NCI-H345 (cell line): ENCODE measurements at places on chromosomes 7 and 10.

DNA sequence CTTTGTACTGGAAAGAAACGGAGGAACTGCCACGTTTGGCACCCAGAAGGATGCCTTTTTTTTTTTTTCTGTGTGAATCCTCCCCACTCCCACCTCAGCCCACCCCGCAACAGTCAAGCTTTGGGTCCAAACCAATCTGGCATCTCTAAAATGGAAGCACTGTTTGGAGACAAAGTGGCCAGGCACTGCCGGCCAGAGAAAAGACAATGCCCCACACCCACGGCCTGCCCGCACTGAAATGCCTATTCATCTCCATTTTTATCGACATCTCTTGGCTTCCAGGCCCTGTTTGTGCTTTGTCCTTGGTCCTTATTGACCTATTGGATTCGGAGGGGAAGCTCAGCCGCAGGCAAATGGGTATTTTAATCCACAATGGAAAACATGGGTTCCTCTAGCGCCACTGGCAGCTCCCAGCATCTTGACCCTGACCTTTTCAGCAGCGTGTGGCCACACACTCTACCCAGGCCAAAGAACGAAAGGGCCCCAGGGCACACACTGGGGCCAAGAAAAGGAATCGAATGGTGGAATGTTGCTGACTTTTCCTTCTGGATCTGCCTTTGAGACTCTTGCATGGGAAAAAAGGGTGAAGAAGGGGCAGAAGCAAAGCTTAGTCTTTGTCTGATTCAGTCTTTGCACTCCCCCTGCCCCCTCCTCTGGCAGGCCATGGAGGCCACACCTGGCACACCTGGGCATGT, 162.6 kb upstream of the CDCA7L start:
- DNase-seq = no peak

DNA sequence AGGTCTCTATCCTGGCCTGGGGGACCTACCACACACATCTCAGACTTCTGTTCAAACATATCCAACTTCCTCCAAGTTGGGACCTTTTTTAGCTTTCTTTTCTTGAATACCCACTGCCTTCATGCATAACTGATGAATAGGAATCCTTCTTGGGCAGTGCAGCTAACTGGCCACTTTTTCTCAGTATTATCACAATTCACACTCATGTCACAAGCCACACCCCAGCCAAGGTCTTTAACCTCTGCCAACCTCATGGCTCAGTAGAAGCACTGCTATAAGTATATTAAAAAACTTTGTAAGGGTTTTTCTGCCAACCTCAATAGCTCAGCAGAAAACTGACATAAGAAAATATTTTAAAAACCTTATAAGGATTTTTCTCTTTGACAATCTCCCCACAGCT, 44.5 kb downstream of the HHEX start:
- DNase-seq = no peak

- DNase-seq = no peak
These were observed 59.7 kb upstream of the ADRA2A start for GRCh38 chr10:111017098-111017497.

DNA sequence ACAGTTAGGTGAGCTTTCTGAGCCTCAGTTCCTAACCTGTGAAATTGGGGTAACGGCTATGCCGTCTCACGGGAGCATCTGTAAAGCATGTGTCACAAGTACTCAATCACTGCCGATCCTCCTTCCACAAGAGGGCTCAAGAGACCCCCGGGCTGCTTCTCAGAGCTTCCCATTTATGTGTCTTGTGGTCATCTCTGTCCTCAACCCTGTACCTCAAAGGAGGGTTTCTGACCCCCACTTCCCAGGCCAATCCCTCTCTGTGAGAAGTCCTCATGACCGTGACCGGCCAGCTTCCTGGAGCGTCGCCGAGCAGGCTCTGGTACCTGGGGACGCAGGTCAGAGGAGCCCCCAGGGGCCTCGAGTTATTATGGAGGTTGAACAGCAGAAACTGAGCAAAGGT, 510 bp upstream of the TRPV5 start:
- no peak for DNase-seq

- DNase-seq = no peak
These were observed 50.9 kb downstream of the ICA1 start for GRCh38 chr7:8210845-8211724.

DNA sequence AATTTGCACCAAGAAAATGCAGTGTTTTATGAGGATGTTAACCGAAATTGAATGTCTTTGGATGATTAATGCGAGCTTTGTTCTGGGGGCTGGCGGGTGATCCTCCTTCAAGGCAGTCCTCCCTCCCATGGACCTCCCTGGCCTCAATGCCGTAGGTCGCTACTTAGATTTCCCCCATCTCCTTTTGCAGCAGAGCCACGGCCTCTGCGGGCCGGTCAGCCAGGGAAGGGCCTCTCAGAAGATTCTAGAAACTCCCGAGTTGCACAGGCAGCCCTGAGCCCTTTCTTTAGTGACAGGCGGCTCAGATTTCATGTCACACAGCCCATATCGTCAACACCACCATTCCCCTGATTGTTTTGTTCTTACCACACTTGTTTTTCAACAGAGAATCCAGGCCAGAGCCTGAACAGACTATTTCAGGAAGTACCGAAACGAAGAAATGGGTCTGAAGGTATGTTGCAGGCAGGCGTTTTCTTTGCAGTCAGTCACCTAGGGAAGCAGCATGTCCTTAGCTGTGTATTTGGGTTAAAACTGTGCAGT, 88.2 kb upstream of the SH2B2 start:
- no peak for DNase-seq

- no peak for DNase-seq
These were observed 88.0 kb upstream of the ZPBP start for GRCh38 chr7:50181081-50181480.

DNA sequence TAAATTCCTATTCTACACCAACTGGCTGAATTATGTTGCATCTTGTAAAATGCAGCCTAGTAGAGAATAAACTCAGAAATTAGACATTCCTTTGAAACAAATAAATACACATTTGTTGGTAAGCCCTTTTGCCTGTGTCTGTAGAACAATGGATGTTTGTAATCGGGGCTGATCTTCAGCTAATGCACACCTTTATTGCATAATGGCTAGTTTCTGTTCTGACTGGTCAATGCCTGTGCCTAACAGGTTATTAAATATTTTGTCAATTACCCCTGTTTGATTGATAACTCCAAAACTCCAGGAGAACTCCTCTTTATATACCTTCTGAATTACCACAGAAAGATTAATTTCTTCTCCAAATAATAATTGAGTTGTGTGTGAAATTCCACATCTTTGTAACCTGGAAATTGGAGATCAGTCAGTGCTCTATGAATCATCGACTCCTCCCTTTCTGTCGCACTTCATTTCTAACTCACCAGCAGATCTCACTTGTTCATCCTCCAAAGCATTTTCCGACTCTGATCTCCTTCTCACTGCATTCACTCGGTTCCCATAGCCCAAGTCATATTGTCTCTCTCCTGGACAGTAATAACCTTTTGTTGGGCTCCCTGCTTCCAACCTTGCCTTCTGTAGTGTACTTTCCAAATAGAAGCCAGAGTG, 196.0 kb upstream of the FZD1 start:
- DNase-seq = no peak

GRCh38 chr7:101235050-101235449, 2.6 kb downstream of the CLDN15 start:
- DNase-seq = no peak

DNA sequence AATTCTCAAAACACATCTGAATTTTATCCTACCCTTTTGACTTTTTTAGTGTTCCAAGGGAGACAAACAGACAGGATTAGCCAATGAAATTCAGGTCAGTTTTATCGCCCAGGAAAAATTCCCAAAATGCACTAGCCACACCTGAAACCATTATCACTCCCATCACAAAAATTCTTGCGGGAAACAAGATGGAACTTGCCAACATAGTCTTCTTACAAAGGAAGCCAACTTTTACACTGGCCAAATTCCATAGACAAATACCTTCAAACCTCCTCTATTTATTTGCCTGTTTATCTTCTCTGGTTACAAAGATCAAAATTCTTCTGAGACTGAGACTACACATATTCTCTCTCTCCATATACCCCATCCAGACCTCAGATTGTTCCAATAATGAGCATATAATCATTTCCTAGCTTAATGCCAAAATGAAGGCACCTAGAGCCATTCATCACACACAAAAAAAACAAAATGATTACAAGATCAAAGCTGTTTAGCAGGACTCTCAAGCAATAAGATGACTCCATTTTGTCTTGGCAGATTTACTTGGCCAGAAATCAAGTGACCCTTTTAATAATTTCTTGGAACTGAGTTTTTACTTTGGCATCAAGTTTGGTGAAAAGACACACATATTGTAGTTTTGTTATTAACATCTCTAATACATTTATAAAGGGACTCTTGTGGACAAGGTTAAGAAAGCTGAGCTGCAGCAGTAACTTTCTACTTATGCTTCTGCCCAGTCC, 30.2 kb downstream of the MET start:
- DNase-seq = no peak
